ENCODE measurements at places on chromosomes 3 and 15.

DNA sequence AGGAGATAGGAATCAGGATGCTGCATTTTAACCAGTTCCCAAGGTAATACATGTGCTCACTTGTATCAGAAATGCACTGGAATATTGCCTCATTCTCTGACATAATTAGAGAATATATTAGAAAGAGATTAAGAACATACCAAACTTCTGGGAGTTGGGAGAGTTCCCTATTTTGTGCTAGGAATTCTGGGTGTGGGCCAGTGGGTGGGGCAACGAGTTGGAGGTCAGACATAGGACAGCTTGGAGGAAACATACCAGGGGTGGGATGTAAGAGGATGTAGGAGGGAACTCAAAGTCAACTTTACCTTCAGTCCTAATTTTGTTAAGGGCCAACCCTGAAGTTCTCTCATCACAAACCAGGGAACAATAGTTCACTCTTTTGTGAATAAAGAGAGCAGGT, 83.6 kb downstream of the SLC7A14 start:
- no peak for DNase-seq

DNA sequence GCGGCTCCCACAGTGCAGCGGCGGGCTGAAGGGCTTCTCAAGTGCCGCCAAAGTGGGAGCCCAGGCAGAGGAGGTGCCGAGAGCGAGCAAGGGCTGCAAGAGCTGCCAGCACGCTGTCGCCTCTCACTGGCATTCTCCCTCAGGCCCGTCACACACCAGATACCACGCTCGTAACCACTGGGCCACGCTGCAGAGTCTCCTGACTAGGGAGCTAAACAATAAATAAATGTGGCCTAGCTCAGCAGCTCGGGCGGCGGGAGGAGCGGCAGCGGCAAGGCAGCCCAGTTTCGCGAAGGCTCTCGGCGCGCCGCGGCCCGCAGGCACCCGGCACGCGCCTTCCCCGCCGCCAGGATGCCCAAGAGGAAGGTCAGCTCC, 55.9 kb upstream of the FAM174B start:
- no peak for DNase-seq

DNA sequence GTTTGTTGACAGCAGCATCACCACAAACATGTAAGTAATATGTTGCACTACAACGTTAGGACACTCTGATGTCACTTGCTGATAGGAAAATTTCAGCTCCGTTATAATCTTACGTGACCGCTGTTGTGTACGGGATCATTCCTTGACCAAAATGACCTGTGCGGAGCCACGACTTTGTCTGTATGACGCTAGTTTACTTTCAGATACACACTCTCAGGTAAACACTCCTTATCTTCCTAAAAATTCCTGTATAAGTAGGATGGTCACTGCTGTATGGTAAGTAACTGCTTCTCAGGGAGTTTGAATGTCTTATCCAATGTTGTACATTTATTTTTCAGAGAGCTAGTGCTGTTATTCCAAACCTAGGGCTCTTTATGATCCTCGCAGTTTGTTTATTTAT, 410.3 kb downstream of the NAALADL2 start:
- no peak for DNase-seq

GRCh38 chr3:25421747-25422146, 6.3 kb upstream of the RARB start:
- no peak for DNase-seq

- no peak for DNase-seq
Observed at GRCh38 chr15:87269566-87269965, 987.0 kb downstream of the NTRK3 start.

DNA sequence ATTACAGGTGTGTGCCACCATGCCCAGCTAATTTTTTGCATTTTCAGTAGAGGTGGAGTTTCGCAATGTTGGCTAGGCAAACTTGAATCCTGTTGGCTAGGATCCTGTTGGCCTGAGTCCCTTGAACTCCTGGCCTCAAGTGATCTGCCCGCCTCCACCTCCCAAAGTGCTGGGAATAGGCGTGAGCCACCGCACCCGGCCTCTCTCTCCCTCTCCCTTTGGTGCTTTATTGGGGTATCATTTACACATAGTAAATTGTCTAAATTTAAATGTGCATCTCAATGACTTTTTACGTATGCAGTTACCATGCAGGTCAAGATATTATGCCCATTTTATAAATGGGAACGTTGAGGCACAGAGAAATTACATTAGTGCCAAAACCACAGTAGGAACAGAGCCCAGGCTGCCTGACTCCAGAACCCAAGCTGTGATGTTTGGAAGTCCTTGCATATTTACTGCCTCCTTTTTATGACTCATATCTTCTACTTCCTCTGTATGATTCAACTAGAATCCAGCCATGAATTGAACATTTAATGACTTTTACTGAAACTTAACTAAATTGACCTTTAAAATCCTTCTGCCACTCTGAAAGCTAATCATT, 34.0 kb upstream of the RPP14 start:
- DNase-seq = no peak

- no peak for DNase-seq
Observed at GRCh38 chr15:79978655-79979514, 7.9 kb upstream of the BCL2A1 start.

DNA sequence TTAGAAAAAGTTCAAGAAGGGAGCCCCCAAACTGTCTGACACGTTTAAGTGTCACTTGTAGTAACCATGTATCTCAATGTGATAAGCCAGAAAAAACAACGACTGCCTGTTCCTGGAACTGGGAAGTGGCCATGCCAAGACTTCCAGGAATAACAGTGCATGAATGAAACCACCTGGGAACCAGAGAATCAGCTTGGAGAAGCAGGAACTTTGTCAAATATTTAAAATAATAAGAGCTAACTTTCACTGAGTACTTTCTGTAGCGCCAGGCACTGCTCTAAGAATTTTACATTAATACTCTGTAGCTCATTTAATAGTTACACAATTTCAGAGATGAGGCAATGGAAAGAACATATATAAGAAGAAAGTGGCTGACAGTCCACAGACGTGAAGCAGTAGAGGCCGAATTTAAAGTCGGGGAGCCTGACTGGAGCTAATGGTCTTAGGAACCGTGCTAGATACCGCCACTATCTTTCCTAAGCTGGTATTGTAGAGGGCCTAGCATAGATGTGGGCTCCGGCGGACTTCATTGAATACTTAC, 876 bp downstream of the PLSCR1 start:
- DNase-seq = peak; percentile 54

- DNase-seq = no peak
Observed at GRCh38 chr15:101600035-101600434, 52.1 kb downstream of the TM2D3 start.

GRCh38 chr3:111767756-111768445, 91.2 kb upstream of the PHLDB2 start:
- no peak for DNase-seq

GRCh38 chr3:29611252-29611651, 330.4 kb downstream of the RBMS3 start:
- no peak for DNase-seq

GRCh38 chr3:82509106-82509842, 747.8 kb upstream of the GBE1 start:
- no peak for DNase-seq

DNA sequence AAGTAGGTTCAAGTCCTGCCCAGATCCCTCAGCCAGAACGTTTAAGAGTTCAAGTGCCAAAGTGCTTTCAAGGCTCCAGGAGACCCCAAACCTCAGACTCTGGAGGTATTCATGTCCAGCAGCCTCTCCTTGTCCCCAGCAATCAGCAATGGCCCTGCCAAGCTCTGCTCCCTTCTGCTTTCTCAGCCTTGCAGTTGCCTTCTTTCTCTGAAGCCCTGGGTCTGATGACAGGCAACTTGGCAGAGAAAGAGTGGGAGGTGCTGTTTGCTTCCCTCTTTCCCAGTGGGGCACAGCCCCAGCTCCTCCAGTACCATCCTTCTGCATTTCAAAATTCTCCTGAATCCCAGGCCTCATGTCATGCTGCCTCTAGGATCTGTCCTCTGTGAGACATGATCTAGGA, 40.2 kb downstream of the ATP2B2 start:
- DNase-seq = no peak

DNA sequence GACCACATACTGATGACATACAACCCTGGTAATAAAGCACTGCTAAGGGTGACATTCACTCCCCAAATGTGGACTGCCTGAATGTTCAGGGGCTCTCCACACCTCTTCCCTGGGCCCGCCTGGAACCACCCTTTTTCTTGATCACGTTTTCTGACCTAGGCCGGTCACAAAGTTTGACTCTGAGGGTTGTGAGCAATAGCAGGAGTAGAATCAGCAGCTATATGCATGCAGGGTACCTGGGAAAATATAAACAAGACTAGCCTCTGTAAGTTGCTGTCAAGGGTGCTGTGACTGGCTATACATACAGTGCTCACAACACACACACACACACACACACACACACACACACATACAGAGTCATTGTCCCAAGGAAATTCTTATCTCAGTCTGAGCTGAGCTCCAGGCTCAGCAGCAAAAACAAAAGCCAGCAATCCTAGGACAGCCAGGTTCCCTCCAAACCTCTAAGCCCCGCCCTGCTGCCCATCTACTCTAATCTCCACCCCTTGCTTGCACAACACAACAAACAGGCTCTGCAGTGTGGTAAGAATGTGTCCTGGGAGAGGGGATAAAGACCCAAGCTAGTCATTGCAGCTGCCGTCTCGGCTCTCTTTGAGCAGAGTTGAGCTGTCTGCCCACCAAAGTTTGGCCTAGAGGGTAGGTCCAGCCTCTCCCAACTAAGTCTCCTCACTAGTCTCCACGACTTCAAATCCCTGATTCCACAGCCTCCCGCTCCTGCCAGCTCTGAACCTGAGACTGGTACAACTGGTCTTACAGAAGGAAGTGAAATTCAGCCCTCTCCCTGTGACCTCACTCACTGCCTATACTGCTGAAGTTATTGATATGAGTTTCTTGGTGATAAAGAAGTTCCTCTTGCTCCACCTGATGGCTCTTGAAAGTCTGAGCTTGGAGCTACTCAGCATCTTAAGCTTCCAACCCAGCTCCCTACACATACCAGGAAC, 2.2 kb downstream of the BMF start:
- no peak for DNase-seq

GRCh38 chr15:35319354-35319753, 226.6 kb downstream of the DPH6 start:
- DNase-seq = no peak

GRCh38 chr15:56639631-56640030, 93.7 kb downstream of the ZNF280D start:
- DNase-seq = no peak

- no peak for DNase-seq
Observed at GRCh38 chr3:135760581-135760980, 204.9 kb upstream of the PPP2R3A start.

DNA sequence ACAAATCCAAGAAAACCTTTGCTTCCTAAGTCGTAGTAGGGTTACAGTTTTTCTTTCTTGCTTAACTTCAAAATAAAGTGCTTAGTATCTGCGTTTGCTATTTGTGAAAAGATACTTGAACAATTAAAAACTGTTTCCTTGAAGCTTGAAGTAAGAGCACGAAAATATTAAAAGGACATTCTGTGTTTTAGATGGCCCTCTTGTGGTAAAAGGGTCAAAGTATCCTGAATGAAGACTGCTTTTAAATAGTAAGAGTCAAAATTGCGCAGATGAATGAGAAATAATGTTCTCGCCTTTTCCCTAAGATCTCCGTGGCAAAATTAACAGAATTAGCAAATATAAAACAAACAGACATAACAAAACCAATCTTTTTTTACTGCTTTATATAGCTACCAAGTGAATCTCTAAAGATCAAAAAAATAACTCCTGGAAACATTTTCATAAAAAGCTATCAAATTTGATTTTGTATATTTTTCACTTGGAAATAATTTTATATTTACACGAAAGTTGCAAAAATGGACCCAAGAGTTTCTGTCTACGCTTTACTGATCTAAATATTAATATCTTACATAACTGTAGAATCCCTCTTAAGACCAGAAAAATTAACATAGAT, 175.4 kb downstream of the MBNL1 start:
- peak; percentile 65 for DNase-seq

GRCh38 chr15:33395846-33396245, 85.1 kb downstream of the RYR3 start:
- DNase-seq = no peak

GRCh38 chr3:32712506-32713055, 27.6 kb downstream of the CNOT10 start:
- DNase-seq = no peak

- no peak for DNase-seq
Observed at GRCh38 chr15:56715220-56715619, 18.1 kb downstream of the ZNF280D start.

DNA sequence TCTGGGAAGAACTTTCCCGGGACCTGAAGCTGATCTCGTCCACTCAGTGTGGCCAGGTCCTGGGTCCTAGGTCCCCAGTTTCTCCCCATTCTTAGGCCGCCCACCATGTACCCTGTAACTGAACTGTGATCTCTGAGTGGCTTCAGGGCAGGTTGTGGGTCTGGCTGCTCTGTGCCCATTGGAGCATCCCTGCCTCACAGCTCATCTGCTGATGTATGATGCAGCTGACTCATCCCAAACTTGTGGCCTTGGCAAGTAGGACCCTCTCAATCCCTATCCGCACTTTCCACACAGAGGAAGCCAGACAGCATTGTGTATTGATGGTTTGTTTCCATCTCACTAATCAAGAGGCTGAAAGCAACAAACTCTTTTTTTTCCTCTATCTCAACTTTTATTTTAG, 69.1 kb upstream of the XCR1 start:
- no peak for DNase-seq

DNA sequence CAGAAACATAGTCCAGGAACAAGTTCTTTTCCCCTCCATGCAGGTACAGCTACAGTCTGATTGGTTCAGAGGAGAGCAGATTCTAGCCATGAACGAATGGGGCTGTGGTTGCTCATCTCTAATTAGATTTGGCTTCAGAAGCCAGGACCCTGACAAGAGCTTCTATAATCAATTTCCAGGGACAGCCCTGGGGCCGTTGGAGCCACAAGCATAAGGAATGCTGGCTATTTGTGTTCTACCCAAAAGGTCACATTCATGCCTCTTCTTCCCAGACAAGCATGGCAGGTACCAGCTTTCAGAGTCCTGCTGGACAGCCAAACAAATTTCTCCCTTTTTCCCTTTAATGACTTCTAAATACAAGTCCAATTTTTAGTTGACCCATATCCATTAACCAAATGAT, 215.5 kb upstream of the LRTM1 start:
- no peak for DNase-seq

- DNase-seq = no peak
Observed at GRCh38 chr15:81882504-81882903, 163.3 kb downstream of the MEX3B start.

- no peak for DNase-seq
Observed at GRCh38 chr3:17144665-17144993, 259.9 kb downstream of the PLCL2 start.

DNA sequence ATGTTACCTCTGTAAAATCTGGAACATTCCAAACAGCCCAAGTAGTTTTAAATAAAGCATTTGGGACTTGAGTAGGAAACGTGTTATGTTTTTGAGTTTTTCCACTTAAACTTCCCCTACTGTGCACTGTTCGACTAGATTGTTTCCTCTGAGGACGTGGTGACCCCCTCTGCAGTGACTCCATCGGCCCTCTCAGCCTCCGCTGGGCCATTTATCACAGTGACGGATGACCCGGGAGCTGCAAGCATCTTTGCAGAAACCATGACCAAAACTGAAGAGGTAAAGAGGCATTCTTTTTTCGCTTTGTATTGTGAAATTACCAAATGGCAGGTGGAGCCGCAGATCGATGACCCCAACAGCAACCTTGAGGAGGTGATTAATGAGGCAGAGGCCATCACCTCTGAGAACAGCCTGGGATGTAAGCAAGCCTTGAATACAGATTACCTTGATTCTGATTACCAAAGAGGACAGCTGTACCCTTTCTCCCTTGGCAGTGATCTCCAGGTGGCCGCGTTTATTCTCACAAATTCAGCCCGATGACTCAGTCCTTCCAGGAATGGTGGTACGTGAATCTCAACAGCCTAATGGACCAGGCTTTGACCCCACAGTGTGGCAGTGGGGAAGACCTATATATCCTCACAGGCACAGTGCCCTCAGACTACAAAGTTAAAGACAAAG, 79.1 kb upstream of the FAN1 start:
- peak; percentile 59 for DNase-seq
